Esophagus muscularis mucosa (tissue), 4 donors: ENCODE measurements at places on chromosomes 4 and X.

GRCh38 chr4:149113804-149114430, 671.7 kb upstream of the NR3C2 start:
- no peak overlapping the region for H3K27ac ChIP-seq
- no peaks in the 10 kb centered on the region for H3K36me3 ChIP-seq
- no peak overlapping the region for H3K4me3 ChIP-seq
- H3K27me3 ChIP-seq = no peaks in the 10 kb centered on the region
- H3K4me1 ChIP-seq = no peaks in the 10 kb centered on the region

DNA sequence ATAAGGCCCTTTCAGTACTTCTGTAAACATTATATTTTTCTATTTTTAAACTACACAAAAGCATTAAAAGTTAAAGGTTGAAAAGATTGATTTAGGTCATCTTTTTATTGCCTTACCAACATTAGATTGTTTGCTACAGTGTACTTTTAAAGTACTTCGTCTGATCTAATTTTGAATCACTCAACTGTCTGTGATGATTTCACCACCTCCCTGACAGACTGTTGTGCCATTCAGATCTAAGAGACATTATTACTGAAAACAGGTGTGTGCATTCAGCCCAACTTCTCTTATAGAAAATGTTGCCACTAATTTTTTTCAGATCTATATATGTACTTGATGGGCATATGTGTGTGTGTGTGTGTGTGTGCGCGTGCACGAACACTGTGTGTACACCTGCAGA, 39.3 kb downstream of the GASK1B start:
- no peak overlapping the region for H3K4me3 ChIP-seq
- no peaks in the 10 kb centered on the region for H3K27me3 ChIP-seq
- DNase-seq = no peak

- no peaks in the 10 kb centered on the region for H3K36me3 ChIP-seq
- no peak overlapping the region for H3K4me3 ChIP-seq
Measured at GRCh38 chr4:24703298-24703697, 92.1 kb upstream of the SOD3 start.

DNA sequence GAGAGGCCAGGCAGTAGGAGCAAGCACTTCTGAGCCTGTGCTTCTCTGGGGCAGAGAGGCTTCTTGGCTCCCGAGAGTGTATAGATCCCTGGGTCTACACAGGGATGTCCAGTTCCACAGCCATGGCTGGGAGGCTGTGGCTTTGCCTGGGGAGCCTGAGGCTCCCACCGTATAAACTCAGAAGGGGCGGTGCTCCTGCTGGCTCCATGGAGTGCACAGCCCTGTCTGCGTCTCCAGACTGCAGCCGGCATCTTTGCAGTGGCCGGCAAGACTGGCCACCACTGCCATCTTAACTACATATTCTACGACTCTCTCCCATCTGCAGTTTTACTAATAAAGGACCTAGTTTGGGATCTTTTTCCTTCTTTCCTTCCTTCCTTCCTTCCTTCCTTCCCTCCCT, 1253.8 kb downstream of the C4orf33 start:
- no peaks in the 10 kb centered on the region for H3K27me3 ChIP-seq
- no peak for DNase-seq
- H3K36me3 ChIP-seq = no peaks in the 10 kb centered on the region
